Activated CD8-positive, alpha-beta memory T cell treated with anti-CD3 and anti-CD28 coated beads for 1 hour (primary cell): ENCODE measurements at places on chromosomes 7 and 10.

- DNase-seq, result no peak
These were observed 5.2 kb upstream of the MOGAT3 start for GRCh38 chr7:101205901-101206664.

- DNase-seq, result no peak
These were observed 362.6 kb downstream of the FGFR2 start for GRCh38 chr10:121235692-121236091.

GRCh38 chr10:50567384-50567783 lies 56.4 kb downstream of the SGMS1 start:
- no peak for DNase-seq

DNA sequence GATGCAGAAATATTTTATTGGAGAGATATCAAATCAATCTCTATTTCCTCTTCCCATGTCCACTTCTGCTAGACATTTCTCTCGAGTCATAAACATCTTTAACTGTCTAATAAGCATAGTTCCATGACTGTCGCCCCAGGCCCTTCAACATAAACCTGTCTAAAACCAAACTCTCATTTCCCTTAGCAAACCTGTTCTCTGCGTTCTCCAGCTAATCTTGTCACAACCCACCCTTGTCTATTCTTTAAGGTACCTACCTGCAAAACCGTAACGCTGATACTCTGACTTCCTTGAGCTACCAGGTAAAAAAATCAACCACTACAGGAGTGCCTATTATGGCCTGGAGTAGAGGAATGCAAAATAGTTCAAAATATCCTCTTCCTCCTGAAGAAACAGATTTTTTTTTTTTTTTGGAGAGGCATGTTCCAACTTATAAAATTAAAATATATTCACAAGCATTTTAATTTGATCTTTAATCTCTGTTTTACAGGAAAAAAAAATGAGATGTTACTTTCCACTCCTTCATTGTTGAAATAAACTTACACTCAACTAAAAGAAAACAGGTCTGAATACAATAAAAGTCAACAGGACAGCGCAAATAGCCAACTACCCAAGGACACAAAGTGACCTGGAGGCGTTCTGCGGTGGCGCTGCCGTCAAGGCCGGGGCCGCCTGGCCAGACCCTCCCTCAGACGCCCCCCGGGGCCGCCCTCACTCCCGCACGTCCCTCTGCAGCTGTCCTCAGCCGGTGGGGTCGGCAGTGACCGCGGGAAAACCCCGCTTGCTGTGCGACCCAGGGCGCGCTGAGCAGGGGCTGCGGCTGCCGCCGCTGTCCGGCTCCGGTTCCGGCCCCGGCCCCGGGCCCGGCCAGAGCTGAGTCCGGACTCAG lies 765 bp downstream of the SLC25A40 start:
- no peak for DNase-seq

GRCh38 chr7:129859183-129859582 lies 93.6 kb downstream of the UBE2H start:
- DNase-seq, result no peak

DNA sequence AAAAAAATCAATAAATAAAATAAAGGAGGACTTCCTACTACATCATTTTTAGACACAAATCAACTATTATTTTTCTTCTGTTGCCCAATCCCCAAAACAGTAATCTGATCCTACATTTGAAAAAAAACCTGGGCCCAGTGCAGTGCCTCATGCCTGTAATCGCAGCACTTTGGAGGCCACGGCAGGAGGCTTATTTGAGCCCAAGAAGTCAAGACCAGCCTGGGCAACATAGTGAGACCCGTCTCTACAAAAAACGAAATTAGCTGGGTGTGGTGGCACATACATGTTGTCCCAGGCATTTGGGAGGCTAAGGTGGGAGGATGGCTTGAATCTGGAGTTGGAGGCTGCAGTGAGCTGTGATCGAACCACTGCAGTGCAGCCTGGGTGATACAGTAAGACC lies 2.7 kb upstream of the GTF2I start:
- no peak for DNase-seq

DNA sequence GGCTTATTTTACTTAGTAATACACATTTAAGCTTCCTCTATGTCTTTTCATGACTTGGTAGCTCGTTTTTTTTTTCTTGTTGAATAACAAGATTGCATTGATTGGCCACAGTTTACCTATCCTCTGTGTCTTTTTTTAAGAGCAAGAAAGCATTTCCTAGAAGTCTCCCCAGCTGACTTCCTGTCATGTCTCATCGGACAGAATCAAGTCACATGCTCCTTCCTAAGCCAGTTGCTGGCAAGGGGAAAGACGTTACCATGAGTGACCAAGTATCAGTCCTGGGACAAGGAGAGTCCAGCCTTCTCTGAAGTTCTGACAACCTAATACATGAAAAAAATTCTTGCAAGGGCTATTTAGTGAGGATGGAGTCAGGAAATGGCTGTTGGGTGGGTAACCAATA lies 24.9 kb upstream of the SFRP5 start:
- no peak for DNase-seq

- no peak for DNase-seq
These were observed 159.8 kb downstream of the POU6F2 start for GRCh38 chr7:39137480-39137879.

DNA sequence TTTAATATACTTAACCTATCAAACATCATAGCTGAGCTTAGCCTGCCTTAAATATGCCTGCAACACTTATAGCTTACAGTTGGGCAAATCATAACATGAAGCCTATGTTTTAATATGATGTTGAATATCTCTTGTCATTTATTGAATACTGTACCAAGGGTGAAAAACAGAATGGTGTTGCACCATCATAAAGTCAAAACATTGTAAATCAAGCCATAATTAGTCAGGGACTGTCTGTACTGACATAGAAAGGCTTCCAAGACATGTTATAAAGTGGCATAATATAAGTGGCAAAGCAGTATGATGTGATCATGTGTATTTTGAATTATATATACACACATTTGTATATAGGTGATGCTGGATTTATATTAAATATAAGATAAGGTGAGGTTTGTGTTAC lies 140.0 kb downstream of the ZEB1 start:
- no peak for DNase-seq

GRCh38 chr7:103541026-103541425 lies 95.0 kb upstream of the SLC26A5 start:
- DNase-seq, result no peak

GRCh38 chr7:56091591-56091990 lies 1.2 kb downstream of the PHKG1 start:
- no peak for DNase-seq

GRCh38 chr10:108765794-108766193 lies 1157.5 kb downstream of the XPNPEP1 start:
- no peak for DNase-seq

- no peak for DNase-seq
These were observed 53.2 kb upstream of the FAM20C start for GRCh38 chr7:139131-139530.

DNA sequence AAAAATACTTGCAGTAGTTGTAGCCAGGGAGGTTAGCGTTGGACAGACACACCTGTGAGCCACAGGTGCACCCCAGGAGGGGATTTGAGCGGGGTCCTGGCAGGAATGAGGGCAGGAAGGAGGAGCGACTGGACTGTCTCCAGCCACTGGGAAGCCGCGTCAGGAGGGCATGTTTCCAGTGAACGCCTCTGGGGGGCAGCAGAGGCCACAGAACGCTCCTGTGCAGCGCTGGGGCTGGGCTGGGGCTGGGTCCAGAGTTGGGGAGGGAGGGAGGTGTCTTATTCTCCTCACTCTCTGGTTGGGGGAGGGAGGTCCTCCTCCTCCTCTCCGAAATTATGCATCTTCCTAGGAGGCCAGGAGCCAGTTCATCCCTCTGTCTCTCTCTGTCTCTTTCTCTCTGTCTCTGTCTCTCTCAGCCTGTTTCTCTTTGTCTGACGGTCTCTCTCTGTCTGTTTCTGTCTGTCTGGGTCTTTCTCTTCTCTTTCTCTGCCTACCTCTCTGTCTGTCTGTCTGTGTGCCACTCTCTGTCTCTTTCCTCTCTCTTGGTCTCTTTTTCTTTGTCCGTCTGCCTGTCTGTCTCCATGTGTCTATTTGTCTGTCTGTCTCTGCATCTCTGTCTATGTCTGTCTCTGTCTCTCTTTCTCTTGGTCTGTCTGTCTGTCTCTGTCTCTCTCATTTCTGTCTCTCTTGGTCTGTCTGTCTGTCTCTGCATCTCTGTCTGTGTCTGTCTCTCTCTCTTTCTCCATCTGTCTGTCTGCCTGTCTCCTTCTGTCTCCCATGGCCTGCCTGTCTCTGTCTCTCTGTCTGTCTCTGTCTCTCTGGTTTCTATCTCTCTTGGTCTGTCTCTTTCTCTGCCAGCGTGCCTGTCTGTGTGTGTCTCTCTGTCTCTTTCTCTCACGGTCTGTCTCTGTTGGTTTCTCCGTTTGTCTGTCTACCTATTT lies 9.9 kb upstream of the PSMG3 start:
- DNase-seq, result peak; percentile 51

- no peak for DNase-seq
These were observed 12.5 kb downstream of the CALML5 start for GRCh38 chr10:5486853-5487235.

DNA sequence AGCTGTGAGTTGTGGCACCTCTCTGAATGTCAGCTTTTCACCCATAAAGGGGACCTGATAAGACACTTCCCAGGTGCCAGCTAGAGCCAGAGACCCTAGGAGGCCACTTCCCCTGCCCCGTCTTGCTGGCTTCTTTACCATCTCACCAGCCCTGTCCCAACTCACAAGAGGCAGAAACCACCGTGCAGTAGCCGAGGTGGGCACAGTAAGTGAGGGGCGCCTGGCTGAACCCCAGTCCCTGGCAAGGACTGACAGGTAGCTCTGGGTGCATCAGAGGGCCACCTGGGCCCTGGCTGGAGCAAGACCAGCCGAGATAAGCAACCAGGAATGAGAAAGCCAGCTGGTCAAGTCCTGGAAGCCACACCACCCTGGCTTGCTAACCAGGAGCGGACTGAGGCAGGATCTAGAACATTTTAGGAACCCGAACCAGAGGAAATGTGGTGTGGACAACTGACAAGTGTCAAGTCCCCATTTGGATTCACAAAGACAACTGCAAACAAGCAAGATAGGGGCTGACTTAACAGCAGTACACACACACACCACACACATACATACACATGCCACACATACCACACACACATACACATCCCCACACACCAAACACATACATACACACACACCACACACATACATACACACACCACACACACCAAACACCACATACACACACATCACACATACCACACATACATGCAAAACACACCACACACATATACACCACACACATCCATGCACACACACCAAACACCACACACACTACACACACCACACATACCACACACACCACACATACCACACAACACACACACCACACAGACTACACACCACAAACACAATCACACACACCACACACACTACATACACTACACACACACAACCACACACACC lies 20.8 kb downstream of the OGDHL start:
- DNase-seq, result no peak

DNA sequence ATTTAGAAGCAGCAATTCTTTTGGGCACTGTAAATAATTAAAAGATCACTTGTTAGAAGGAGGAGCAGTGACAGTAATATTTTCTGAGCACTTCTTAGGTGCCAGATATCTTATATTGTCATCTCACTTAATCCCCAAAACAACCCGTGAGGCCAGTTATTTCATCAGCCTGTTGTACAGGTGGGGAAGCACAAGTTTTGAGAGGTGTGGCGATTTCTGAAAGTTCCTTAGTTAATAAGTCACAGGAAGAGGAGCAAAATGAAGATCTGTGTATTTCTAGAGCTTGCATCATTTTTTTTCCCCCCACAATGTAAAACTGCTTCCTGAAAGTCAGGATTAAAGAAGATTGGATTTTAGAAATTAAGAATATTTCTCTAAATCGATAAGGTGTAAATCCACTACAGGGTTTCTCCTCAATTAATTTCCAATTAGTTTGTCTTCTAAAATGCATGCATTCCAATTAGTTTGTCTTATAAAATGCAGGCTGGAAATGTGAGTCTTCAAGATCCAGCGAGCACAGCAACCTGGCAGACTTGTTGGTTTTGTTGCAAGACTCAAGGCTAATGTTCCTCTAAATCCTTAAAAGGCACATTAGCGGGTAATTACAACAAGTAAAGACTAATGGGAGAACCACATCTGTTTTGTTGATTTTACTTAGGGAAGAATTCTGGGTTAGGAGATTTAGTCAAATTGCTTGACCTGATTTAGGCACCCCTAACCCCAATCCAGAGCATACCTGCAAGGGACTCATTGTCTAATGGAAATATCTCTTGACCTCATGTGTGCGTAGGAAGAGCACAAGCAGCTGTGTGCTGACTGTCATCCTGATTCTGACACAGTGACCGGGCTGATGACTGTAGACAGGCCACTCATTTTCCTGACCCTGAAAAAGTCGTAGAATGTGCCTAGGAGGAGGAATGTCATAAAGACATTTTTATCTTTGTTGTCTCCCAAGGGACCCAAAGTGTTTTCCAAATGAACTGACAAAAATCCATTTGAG lies 272.0 kb downstream of the BAMBI start:
- DNase-seq, result no peak

- peak; percentile 22 for DNase-seq
These were observed 117.6 kb upstream of the FAM204A start for GRCh38 chr10:118459642-118460193.

DNA sequence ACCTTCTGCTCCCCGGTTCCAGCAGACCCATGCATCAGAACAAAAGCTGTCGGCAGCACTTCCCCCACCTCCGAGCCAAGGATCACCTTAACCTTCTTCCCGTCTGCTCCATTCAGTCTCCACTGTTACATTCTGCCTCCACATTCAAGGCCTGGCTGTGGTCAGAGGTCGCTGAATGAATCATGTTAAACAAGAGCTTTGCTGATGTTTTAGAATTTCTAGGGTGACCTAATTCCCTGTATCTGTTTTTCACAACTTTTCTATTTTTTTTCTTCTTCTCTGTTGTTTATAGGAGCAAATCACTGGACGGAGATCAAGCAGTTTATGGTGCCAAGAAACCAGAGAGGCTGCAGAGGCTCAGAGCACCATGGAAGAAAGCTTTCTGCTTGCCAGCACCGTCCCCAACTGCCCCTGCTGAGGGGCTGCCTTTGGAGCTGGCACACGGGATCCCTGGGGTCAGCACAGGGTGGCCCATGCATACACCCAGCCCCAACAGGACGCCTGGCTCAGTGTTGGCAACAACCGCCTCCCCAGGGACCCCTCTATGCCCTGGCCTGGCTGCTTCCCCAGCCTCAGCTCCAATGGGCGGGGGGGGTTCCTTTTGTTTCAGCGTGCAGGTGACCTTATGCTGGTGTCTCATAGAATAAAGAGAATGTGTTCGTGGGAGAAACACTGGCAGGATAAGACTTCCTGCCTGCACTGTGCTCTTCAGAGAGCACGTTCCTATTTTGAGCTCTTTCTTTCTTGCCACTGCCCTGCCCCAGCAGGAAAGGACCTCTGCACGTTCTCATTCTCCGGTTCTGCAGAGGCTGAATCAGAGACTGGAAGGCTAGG lies 182.7 kb upstream of the LYZL2 start:
- DNase-seq, result no peak
